ENCODE measurements at places on chromosomes 5 and 9. TPM values are rescaled to one million over a fixed set of nuclear protein-coding genes. Genes with fewer than 3 reads are reported as not detected.

ZNF366 gene
- total RNA-seq = 0.49 TPM

ORM2 gene
- not detected for total RNA-seq

CACFD1 gene
- 4.2 TPM for total RNA-seq

LOX gene
- total RNA-seq = 226 TPM

LVRN gene
- total RNA-seq = 0.16 TPM

SPATA31D4 gene
- total RNA-seq = not detected

RASGRF2 gene
- 0.18 TPM for total RNA-seq

CBY3 gene
- total RNA-seq = not detected

FPGS gene
- 24.9 TPM for total RNA-seq

SLC9A3 gene
- total RNA-seq = 2.4 TPM

PCDHA6 gene
- not detected for total RNA-seq

GADD45G gene
- 1.4 TPM for total RNA-seq

SLC22A4 gene
- 5.2 TPM for total RNA-seq

MOB3B gene
- total RNA-seq = 0.18 TPM

SLC34A1 gene
- total RNA-seq = not detected

STC2 gene
- total RNA-seq = 514 TPM

RECK gene
- total RNA-seq = 37.3 TPM

SMARCA2 gene
- total RNA-seq = 44.8 TPM

RGS7BP gene
- total RNA-seq = 0.36 TPM

PCDHB8 gene
- 0.49 TPM for total RNA-seq

TMEM171 gene
- 12.5 TPM for total RNA-seq

MAN1B1 gene
- 101 TPM for total RNA-seq

ENTPD2 gene
- not detected for total RNA-seq

AGXT2 gene
- not detected for total RNA-seq

TEX48 gene
- total RNA-seq = not detected

WNK2 gene
- total RNA-seq = not detected

All from cardiac atrium fibroblast (primary cell).